ENCODE measurements at places on chromosomes 12 and 14.

GRCh38 chr12:69338120-69338859, 9.9 kb upstream of the LYZ start:
- DNase-seq, result no peak

GRCh38 chr14:35028435-35028834, 17.6 kb upstream of the FAM177A1 start:
- DNase-seq, result no peak

DNA sequence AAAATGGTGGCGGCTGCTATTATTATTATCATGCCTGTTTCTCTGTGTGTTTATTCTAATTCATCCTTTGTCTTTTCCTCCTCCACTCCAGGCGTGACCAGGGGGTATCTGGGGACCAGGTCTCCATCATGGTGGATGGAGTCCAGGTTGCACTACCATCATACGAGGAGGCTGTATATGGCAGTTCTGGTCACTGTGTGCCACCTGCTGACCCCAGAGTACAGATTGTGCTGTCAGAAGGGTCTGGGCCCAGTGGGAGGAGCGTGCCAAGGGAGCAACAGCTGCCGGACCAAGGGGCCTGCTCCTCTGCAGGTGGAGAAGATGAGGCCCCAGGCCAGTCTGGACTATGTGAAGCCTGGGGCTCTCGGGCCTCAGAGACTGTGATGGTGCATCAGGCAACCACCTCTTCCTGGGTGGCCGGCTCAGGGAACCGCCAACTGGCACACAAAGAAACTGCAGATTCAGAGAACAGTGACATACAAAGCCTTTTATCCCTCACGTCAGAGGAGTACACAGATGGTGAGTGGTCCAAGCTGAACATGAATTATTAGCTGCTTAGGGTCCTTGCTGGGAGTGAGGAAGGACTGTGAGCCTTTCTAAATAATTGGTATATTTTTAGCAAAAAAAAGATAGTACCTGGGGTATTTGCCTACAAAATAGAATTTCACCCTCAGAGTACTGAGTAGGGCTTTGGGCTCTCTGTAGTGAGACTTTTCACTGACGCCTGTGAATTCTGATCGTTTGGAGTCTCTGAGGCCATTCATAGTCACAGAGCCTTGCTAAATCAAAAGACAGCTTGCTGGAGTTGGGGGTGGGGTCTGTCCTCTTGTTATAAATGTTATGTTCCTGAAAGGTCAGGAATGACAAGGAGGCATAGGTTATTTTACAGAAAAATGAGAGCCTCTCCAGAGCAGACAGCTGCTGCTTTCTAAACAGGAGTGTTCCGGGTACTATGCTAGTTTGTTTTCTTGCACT, 58.1 kb upstream of the SRSF5 start:
- DNase-seq, result no peak

- peak; percentile 44 for DNase-seq
Measured at GRCh38 chr14:20278414-20278813, 27.3 kb downstream of the TTC5 start.

DNA sequence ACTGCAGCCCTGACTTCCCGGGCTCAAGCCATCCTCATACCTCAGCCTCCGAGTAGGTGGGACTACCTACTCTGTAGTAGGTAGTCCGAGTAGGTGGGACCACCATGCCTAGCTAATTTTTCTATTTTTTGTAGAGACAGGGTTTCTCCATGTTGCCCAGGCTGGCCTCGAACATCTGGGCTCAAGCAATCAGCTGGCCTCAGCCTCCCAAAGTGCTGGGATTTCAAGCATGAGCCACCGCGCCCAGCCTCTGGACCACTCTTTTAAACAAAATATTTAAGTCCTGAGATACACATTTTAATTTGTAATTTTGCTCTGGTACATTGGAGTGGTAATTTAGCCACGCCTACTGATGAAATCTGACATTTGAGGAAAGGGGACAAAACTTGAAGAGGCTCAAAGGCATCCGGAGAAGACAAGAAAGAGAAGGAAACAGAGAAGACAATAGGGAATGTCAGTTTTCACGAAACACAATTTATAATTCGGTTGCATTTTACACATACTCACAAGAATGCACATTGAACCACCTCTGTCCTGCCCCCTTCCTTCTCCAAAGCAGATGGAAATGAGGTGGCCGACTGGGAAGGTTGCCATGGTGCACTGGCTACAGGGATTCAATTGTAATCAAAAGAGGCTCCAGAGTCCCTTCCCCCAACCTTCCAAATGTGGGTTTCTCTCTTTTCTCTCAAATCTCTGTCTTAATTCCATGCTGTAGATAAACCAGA, 9.7 kb upstream of the TUBA1A start:
- DNase-seq, result peak; percentile 46

GRCh38 chr12:114395755-114396152, 10.2 kb downstream of the TBX5 start:
- DNase-seq, result peak; percentile 8

DNA sequence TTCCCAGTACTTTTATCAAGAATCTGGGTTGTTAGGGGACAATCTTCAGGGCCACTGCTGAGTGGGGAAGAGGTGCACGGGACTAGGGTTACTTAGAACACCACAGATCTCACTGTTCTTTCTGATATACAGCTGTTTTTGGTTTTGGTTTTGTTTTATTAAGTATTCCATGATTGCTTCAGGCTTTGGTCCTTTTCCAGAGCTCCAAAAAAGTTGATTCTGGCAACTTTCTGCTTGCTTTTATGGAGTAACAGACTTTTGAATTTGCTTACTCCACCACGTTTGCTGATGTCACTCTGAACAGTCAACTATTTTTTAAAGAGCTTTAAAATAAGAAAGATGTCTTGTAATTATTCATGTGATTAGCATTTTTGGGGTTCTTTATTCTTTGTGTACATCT, 368.1 kb upstream of the FOXG1 start:
- DNase-seq, result no peak

DNA sequence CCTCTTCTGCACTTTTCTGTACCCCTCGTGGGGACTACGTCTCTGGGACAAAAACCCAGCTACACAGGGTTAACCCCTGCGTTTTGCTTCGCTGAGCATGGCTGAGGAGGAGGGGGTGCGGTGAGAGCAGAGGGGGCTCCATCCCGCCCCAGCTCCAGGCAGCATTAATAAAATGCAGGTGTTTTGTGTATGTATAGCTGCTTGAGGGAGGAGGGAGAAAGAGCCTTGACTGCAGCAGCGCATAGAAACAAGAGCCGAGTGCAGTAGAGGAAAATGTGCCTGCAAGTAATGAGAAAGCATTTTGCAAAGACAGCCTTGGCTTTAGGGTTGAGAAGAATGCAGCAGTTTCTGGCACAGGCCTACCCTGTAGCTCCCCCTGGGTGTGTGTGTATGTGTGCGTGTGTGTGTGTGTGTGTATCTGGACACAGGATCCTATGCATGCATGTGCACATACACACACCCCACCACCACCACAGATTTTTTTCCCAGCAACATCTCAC, 103.9 kb downstream of the ZFP36L1 start:
- no peak for DNase-seq

DNA sequence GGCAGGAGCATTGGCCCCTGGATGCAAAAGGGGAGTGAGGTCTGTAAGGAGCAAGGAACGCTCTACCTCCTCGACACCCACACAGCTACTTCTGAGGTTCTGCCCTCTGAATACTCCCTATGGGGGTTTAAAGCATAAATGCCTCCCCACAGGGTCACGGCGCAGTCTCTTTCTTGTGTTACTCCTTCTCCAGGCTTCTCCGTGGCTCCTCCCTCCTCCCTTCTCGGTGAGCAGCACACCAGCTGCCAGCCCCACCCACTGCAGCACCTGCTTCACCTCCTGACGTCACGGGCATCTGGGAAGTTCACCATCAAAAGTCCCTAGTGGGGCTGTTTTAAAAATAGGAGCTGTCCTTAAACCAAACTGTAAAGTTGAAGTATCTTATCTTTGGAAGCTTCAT, 67.3 kb downstream of the SPTB start:
- DNase-seq, result peak; percentile 64

DNA sequence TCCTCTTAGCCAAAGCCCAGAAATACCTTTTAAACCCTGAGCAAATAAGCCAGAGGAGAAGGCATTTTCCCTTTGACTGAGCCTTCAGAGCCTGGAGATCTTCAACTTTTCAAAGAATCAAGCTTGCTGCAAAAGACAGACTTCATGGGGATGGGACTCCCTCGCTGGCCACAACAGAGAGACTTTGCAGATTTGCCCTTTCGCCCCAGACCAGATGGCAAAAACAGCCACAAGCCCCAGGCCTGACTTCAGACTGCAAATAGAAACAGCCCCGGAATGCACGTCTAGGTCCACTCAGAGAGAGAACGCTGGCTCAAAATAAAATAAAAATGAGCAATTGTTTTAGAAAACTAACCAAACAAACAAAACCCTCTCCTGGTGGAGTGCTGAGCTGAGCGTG, 114.6 kb upstream of the MED13L start:
- no peak for DNase-seq

- DNase-seq, result no peak
Measured at GRCh38 chr14:24062216-24062980, 9.0 kb upstream of the CPNE6 start.
